Renal cortex interstitium (tissue), 15 donors: ENCODE measurements at places on chromosomes 5 and 9.

- DNase-seq, result no peak
These were observed 37.7 kb downstream of the TSSK1B start for GRCh38 chr5:113397046-113397445.

DNA sequence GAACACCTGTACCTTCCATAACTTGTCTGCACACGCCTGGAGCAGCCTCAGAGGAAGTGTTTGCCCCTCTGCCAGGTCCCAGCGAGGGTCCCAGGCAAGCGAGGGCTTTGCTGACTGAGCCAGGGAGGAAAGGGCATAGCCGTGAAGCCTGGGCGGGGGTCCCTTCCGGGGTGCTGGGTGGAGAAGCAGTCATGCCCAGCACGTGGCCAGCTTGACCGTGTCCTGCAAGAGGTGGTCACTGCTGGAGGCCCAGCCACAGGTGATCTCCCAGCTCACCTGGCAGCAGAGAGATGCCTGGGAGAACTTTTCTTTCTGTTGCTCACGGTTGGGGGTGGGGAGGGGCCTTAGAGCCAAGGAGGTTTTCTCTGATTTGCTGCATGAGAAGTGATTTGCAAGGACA is 195.3 kb downstream of the CACNA1B start:
- DNase-seq, result no peak

DNA sequence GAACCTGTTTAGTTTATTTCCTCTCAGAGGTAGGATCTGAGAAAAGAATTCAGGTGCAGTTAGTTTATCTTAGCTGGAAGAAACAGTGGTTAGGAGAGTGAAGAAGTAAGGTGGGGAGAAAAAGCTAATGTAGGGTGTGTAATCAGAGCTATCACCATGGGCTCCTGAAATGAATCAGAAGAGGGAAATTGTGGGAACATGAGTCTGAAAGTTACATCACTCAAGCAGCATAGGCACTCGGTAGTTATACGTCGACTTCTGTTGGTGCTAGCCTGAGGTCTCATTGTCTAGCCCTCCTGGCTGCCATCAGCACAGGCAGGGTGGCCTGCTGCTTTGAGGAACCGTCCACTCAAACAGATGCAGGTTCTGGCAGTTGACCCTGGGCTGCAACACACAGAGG is 56.7 kb upstream of the NPR3 start:
- no peak for DNase-seq

- DNase-seq, result no peak
These were observed 262.1 kb downstream of the ENC1 start for GRCh38 chr5:74378464-74378863.

DNA sequence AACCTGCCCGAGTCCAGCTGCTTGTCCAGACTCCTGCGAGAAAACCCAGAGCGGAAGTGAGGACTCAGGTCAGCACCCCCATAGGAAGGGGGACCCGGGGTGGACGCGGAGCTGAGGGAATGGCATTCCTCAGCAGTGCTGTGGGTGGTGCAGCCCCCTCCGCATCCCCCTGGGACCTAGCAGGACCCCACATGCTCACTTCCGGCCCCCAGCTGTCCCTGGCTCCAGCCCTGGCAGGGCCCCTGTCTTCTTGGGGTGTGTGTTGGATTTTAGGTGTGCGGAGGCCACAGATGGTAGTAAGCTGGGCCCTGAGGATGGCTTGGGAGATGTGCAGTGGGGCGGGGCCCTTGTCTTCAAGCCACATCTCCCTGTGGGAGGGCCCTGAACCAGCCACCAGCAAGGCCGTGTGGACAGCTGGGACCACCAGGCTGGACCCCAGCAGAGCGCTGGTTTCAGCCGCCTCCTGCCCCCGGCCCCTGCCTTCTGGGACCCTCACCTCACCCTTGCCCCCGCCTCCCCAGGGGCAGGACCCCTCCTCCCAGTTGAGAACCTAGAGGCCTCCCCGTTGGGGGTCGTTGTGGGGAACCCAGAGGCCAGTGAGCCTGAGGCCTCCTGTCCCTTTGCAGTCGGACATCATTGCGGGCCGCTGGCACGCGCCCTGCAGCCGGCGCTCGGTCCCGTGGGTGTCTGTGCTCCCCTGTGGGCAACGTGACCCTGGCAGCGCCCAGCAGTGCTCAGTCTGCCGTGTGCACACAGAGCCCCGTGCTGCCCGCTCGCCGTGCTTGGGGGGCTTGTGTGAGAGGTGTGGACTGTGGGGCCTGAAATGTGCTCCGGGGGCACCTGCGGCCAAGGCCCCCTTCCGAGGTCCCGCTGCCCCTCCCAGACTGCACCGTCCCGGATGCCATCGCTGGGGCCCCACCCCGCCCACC is 10.8 kb upstream of the SLC9A3 start:
- no peak for DNase-seq

DNA sequence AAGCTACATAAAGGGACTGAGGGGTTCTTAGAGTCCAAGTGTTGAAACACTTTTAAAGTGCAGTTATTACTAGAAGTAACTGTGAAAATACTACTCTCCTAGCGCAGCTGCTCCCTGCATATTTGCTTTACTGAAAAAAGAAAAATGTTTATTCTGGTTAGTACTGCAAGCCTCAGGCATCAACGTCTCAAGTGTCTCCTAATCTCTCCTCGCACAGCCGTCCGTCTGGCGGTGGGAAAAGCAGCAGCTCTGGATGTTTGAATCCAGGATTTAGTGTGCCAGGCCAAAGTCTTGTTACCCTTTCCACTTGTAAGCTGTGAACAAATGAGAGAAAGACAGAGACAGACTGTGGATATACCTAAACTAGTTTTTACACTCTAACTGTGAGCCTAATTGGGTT is 31.1 kb downstream of the RORB start:
- DNase-seq, result no peak

DNA sequence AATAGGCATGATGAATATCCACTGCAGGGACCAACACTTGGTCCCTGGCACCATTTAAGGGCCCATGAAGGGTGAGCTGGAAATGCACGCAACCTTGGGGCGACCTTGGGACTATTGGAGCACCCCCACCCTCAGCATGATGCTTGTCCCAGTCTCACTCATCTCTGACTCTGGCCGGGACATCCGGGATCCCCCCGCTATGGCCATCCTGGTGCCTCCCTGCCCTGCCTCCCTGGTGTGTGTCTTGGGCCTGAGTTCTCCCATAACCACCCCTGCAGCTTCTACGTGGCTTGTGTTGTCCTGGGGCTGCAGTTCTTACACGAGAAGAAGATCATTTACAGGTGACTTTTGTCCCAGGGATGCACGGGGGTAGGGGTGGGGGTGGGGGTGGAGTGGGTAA is 5.9 kb downstream of the ZDHHC12 start:
- no peak for DNase-seq

GRCh38 chr5:15442193-15442570 is 57.8 kb upstream of the FBXL7 start:
- no peak for DNase-seq

DNA sequence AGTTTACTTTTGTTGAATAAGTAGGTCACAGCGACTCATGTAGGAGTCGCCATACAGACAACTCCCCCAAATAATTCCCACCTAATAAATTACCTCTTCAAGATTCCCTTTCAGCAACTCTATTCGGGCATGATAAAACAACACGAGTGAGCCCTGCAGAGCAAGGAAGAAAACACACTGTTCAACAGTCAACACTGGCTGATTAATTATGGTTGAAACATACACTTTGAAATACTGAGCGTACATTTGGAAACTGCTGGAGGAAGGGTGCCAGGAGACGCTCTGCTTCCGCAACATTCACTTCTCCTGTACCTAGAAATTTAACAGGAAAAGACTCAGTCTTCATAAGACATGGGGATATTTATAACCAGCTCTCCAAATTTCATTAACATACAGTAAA is 117.5 kb downstream of the TTC39B start:
- no peak for DNase-seq

DNA sequence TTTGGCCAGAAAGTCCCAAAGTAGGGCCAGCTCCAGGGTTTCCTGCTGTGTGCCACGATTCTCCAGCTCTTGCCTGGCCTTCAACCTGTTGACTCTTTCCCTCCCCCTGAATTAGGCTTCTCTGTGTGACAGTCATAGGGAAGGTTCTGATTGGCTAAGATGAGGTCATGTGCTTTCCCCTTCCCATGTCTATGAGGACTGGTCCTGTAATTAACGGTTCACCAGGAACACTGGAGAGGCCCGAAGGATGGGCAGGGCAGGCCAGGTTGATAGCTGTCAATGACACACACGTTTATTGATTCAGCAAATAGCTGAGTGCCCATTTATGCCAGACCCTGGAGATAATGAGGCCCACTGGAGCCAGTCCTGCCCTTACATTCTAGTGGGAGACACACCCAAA is 9.0 kb upstream of the PRR7 start:
- DNase-seq, result no peak
